Posterior cingulate gyrus (tissue), 11 donors: ENCODE measurements at places on chromosomes 16 and 17.

- DNase-seq, result no peak
Measured at GRCh38 chr17:82486231-82487094, 27.9 kb downstream of the NARF start.

- DNase-seq, result no peak
Measured at GRCh38 chr16:75653922-75654321, 6.3 kb downstream of the TERF2IP start.

DNA sequence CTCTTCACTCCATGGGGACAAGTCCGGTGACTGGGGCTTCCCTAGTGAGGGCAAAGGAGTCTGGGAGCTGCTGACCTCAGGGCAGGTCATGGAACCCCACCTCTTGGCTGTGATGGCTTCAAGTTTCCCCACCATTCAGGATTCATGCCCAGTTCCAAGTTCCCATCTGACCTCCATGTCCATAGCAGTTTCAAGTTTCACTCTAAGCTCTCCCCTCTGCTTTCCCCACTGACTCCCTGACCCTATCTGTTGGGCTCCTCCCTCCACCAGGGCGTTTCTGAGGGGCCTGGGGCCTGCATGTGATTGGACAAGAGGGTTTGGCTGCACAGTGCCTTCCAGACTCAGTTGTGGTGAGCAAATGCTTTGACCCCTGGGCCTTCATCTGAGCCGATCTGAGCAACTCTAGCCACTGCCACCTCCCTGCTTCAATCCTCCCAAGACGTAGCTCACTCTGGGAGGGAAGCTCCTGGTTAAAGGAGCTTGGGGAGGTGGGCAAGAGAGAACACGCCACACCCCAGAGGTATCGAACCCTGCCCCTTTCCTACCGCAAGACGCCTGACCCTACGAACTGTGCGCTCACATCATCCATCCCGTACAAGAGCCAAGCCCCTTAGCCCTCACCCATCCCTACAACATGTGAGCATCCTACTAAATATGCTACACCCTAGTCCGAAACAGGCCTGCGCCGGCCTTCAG, 8.3 kb downstream of the ZNF629 start:
- no peak for DNase-seq

- DNase-seq, result no peak
Measured at GRCh38 chr17:79652999-79653643, 42.3 kb upstream of the RBFOX3 start.

GRCh38 chr17:46770818-46771560, 47.5 kb downstream of the WNT3 start:
- DNase-seq, result no peak

DNA sequence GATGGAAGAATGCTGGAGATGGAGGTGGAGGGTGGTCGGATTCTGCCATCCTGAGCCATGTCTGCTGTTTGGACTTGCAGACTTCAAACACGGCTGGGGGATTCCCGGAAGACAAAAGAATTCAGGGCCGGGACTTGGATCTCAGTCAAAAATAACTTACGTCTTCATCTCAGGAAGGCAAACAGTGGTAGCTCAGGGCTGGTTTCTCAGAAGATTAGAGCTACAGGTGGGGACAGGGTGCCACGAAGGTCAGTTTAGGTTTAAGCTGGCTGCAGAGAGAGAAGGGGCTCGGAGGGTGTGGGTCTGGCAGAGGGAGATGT, 4.3 kb upstream of the RHBDL3 start:
- no peak for DNase-seq

GRCh38 chr17:82979718-82980117, 99.7 kb upstream of the METRNL start:
- no peak for DNase-seq

- DNase-seq, result no peak
Measured at GRCh38 chr17:41065829-41066624, at the start of gene KRTAP2-4. KRTAP2-4 (minus strand) TSS chr17:41065879; CDS start chr17:41065845, 34 bp downstream.

- DNase-seq, result no peak
Measured at GRCh38 chr17:49872754-49873377, 25.0 kb upstream of the TAC4 start.

- peak; percentile 94 for DNase-seq
Measured at GRCh38 chr17:73261952-73262675, 434 bp upstream of the CPSF4L start.

DNA sequence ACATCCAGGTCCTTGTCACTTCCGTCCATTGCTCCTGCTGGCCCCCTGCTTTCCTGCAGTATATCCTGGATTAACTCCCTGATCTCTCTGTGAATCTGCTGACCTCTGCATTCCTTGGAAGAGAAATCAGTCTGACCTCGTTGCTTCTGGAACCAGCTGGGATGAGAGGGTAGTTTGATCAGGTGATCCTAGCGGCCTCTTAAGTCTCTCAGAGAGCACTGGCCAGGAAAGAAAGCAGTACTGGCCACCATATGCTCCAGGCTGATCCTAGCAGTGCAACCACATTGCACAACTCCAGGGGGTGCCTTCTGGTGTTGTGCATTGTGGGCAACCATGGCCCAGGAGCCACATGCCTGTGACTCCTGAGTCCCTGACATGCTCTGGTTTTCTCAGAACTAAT, 79.2 kb downstream of the ARHGAP23 start:
- DNase-seq, result no peak
